Stimulated activated CD8-positive, alpha-beta memory T cell treated with anti-CD3 and anti-CD28 coated beads, Interleukin-7, amount 100 ng/mL, for 1 hour (primary cell): ENCODE measurements at places on chromosomes 1 and 21.

DNA sequence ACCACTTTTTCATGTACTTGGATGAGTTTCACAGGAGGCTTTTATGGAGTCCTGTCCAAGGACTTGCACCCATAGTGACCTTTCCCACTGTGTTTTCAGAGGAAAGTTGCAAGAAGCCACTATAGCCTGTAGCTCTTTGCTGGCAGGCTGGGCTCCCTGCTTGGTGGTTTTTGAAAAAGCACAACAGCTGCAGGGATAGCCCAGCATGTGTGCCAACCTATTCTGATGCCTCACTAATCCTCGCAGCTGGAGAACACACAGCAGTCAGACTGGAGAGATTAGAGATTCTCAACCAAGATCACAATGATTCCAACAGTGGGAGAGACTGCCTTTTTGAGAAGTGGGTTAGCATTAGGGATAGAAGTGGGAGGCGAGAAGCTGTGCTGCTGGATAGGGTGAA is 24.1 kb upstream of the ARHGEF11 start:
- DNase-seq, result no peak

GRCh38 chr1:89836252-89837035 is 15.6 kb downstream of the LRRC8D start:
- no peak for DNase-seq

DNA sequence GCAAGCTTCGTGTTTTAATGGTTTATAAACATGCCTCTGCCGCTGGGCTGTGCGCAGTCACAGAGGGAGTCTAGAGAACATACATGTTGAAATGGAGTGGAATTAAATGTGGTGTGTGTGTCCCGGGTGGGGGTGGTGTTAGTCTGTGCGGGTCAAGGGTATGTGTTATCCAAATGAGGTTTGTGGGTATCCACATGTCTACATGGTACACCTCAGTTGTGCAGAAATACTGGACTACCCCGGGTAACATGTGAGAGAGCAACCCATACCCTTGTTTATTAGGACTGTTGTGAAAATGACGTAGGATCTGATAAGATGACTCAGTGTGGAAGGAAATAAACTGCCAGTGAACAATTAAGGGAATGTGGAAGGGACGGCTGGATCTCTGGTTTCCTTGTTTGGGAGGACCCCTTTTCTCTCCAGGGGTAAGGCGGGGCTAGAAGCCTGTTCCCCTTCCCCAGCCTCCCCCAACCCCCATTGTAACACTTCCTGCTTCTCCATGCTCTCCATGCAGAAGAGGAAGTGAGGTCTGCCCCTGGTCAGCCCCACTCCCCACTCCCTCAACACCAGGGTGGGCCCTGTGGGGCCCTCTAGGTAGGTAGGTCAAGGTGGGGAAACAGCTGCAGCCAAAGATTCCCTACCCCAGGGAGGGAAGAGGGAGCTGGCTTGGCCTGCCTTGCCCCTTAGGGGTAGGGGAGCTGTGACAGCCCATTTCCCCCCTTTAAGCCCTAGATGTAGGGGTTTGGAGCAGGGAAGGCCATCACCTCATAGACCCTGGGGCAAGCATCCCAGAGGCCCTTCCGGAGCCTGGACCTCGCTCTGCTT is 690 bp downstream of the EPS8L3 start:
- no peak for DNase-seq

DNA sequence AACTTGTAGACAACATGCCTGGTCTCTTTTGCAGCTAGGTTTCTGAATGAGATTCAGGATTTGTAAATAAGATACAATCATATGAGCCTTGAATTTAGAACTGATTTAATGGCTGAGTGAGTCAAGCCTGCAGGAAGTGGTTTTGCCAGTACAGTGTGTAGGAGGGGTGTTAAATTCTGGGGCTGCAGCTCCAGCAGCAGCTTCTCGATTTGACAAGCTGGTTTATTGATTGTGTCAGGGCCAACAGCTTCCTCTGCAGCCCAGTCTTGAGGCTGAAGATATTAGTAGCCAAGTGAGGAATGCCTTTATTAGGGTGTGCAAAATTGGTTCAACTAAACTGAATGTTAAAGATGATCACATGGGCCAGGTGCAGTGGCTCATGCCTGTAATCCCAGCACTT is 11.5 kb upstream of the PLA2G5 start:
- peak; percentile 6 for DNase-seq

- DNase-seq, result no peak
Measured at GRCh38 chr1:173301507-173301906, 94.4 kb upstream of the TNFSF4 start.

DNA sequence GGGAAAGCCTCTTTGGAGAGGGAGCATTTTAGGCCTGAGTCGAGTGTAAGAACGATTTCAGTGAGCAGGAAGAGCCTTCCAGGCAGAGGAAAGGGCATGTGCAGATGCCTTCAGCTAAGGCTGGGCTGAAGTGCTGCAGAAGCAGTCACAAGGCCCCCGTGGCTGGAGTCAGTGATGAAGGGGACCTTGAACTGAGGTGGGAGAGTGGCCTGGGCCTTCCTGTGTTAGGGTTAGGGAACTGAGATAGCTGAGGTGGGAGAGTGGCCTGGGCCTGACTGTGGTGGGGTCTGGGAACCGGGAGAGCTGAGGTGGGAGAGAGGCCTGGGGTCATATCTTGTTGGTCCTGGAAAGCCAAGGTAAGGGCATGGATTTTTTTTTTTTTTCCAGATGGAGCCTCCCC is 50.9 kb upstream of the ETV3 start:
- no peak for DNase-seq

- no peak for DNase-seq
Measured at GRCh38 chr1:243428617-243429342, 172.9 kb downstream of the SDCCAG8 start.

DNA sequence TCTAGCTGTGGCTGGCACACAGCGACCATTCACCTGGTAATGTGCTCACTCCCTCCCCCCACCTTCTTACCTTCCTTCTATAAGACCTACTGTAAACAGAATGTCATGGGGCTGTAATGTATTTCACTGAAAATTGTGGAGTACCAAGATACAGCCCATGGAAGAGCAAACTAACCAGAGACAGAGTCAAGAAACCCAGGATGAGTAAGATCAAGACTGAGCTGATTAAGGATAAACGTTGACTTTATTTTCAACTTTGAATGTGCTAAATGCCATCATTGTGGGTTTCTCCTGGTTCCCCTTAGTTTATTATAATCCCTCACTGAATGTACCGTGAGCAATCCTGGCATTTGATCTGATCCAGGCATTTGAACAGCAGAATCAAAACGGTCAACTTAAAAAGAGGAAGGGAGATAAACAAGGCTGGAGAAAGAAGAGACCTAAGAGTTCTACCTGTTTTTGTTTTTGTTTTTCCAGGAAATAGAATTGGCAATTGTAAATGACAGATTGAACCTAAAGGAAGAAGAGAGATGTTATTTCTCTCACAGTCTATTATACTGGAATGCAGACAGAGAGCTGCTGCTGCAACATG is 16.1 kb upstream of the ATP1B1 start:
- DNase-seq, result no peak

DNA sequence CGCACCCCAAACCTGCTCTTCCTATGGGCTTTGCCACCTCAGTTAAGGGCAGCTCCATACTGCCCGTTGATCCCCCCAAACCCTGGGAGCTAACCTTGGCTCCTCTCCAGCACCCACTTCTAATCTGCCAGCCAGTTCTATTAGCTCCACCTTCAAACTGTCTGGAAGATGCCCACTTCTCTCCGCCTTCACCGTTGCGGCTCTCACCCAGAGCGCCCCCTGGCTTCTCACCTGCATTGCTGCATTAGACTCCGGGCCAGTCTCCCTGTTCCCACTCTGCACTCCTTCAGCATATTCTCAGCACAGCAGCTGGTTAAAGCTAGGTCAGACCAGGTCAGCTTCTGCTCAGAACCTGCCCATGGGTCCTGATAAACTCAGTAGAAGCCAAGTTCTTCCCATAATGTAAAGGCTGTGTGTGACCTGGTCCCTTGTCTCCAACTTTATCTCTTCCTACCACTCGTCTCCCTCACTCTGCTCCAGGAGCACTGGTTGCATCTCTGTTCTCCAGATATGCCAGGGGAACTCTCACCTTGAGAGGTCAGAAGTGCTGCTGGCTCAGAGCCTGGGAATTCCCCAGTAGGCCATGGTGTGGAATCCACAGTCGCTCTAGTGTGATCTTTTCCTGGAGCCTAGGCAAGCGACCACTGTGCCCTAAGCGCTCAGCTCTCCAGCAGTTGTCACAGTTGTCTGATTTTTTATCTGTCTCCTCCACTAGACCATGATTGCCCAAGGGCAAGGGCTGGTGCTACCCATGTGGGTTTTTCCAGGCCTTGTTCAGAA is 150.3 kb downstream of the HMGB4 start:
- DNase-seq, result no peak

- no peak for DNase-seq
Measured at GRCh38 chr21:45581322-45581712, 39.1 kb upstream of the SLC19A1 start.

DNA sequence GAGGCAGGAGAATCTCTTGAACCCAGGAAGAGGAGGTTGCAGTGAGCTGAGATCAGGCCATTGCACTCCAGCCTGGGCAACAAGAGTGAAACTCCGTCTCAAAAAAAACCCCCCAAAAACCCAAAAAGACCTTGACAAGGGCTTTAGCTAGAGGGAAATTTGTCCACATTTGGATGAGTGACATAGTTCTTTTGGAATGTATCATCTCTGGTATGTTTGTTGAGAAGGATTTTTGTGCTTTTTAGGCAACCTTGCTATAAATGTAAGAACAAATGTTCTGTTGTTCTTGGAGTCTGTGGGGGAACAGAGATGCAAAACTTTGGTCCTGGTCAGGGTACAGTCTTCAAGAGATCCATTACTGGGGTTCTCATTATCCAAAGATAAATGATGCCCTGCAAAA is 28.9 kb downstream of the INAVA start:
- no peak for DNase-seq

GRCh38 chr1:11187000-11187399 is 2.2 kb upstream of the ANGPTL7 start:
- no peak for DNase-seq

DNA sequence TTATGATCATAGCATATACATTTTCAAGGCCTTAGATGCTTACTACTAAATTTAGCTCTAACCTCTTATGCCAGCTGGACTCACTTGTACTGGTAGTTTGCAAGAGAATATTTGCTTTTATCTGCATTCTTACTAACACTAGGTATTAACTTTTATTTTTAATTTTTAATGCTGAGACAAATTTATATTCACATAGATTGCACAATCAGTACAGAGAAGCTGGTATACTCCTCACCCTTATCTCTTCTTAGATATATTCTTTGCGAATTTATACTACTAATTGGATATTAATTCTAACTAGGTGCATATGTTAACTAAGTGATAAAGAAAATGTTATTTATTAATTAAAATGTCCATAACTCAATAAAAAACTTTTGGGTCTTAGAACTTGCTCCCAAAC is 561.8 kb upstream of the PRMT6 start:
- DNase-seq, result no peak

- DNase-seq, result no peak
Measured at GRCh38 chr1:207977876-207978275, 67.0 kb upstream of the CD34 start.

- no peak for DNase-seq
Measured at GRCh38 chr1:100892554-100892953, 2.1 kb downstream of the EXTL2 start.

DNA sequence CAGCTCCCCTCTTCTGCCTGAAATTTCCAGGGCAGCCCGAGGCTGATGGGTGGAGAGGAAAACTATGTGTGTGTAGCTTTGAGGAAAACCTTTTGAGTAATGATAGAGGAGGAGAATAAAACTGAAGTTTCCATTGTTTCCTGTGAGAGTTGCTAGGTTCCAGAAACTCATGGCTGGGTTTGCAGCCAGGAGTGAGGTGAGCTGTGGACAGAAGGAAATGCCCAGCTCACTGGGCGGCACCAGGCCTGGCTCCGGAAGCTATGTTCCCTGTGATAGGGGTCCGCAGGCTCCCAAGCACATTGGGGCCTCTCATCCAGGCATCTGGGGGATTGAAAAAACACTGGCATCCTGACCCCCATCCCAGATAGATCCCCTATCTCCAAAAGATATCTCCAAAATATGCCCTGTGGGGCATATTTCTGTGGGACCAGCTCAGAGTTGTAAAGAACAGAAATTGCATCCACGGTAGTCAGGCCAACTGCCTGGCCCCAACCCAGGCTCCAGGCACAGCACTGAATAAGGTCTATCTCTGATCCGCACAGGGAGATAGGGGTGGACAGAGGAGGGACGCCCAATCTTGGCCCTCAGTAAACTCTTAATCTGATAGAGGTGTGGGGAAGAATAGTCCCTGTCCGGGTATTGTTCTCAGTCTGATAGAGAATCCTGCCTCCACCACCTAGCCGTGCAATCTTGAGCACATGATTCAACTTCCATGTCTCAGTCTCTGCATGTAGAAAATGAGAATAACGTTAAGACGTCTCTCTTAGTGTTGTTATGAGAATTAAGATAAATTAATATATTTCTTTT is 1.8 kb upstream of the HSPG2 start:
- DNase-seq, result no peak

GRCh38 chr1:194548071-194548470 is 1361.7 kb upstream of the B3GALT2 start:
- DNase-seq, result no peak

DNA sequence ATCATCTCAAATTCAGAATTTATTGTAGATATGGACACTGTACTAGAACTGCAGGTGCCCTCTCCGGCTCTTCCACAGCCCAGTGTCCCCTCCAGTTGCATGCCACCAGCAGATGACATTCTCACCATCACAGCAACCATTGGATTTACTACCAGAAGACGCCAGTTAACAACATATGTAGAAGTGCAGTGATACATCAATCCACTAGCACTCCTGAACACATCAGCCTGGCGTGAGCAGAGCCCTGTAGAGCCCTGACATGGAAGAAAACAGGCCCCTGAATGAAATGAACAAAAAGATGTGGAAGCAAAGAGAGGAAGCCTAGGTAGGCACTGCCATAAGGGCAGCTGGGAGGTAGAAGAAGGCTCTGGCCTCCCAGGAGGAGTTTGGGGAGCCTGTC is 73.1 kb upstream of the GALNT2 start:
- no peak for DNase-seq

DNA sequence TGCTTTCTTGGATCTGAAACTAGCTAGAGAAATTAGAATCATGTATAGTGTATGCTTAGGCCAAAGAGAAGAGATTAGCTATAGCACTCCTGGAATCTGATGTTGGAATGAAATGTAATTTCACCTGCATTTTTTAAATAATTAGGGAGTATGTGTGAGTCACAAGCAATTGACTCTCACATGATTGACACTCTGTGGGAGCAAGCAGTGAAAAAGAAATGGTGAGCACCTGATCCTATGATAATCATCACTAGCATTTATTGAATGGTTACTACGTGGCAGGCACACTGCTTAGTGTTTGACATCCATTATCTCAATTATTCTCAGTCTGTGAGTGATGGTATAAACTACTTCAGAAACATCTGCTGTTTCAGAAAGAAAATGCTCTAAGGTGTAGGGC is 176.6 kb downstream of the NRIP1 start:
- DNase-seq, result no peak

DNA sequence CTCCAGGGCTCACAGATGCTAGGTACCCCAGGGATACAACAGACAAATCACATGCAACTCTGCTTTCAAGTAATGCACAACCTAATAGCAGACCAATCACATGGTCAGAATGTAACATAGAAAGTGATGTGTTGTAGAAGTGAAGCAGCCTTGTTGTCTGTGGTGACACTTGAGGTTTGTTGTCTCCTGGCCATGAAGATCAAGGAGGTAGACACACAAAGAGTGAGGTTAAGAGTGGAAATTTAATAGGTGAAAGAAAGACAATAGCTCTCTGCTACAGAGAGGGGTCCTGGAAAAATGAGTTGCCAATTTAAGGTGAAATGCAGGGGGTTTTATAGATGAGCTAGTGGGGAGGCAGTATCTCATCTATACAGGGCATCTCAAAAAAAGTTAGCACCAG is 2.5 kb upstream of the TMEM9 start:
- no peak for DNase-seq

- no peak for DNase-seq
Measured at GRCh38 chr1:91440847-91441246, 36.2 kb upstream of the HFM1 start.

GRCh38 chr1:156042828-156043227 is 10.8 kb downstream of the UBQLN4 start:
- DNase-seq, result no peak
